ENCODE measurements at places on chromosomes 3 and 15.
A peak's percentile ranks its signal among the peaks of the same experiment; 100 is the strongest.

GRCh38 chr15:69082554-69082953 is 68.1 kb downstream of the NOX5 start:
- DNase-seq: no peak

- peak; percentile 45 for DNase-seq
These were observed 68.9 kb upstream of the TNFSF10 start for GRCh38 chr3:172591876-172592771.

- DNase-seq: no peak
These were observed 152.8 kb downstream of the ARRDC4 start for GRCh38 chr15:98113327-98113726.

- no peak for DNase-seq
These were observed 109.1 kb downstream of the POLQ start for GRCh38 chr3:121436641-121437040.

GRCh38 chr3:132255041-132255745 is 62.0 kb upstream of the ACP3 start:
- no peak for DNase-seq

DNA sequence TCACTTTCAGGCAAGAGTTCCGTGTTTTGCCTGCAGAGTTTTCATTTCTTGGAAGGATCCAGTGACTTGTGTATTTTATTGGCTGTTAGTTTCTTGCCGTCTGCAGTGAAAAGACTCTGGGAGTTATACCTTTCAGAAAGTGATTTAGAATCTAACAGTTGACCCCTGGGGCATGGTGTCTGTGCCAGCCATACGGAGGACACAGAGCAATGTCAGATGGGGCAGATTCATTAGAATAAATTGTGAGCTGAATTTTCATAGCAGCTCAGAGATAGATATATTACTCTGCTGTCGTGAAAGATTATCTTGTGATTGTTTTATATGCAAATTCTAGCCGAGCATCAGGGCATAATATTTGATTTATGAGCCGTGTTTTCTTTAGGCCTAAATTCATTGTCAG is 131.6 kb downstream of the SV2B start:
- DNase-seq: no peak

DNA sequence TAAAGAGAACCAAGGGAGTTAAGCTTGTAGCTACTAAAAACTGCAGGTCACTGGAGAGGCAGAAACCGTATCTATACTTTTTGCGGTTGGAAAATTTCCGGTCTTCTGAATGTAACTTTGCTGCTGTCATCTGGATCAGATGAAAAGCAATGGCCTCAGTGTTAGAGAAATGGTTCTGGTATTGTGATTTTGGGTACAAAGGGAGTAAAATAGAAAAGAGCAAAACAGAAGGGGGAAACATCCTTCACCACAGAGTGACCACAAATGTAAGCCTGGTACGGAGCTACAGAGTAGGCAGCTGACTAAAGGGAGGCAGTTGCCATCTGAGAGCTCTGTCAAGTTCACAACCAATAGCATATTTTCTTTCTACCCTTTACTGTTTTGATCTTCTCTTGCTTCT is 5.6 kb downstream of the CD96 start:
- DNase-seq: no peak

DNA sequence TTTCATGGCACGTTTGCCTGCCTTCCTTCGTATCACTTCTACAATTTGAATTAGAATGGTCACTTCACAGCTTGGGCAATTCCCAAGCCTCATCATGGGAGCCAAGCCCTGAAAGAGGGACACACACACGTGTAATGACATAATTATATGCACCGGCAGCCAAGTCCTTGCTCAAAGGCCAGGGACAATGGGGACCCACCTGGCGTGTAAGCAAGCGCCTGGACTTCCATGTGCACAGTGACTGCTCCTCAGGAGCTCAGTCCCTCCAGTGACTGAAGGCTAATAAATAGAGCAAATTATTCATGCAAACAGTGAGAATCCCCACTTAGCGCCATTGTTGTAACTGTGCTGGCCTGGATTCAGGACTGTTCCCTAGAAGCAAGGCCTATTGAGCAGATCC is 115.1 kb downstream of the DNAJB8 start:
- no peak for DNase-seq

DNA sequence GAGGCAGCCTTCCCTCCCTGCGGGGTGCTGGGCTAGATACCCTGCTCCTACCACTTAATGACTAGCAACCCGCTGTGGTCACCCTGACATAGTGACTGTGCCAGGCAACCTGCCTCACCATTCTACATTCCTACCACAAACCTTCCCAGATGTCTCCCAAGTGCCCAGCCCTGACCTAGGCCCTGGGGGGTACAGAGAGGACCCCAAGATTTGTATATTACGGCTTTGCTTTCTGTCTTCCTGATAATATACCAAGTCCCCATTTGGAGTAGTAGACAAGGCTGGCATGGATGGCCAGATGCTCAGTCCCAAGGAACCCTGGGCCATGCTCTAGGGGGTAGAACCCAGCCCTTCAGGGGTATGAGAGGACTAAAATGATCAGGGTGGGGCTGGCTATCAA is 31.0 kb downstream of the ESYT3 start:
- DNase-seq: no peak

- DNase-seq: no peak
These were observed 18.2 kb downstream of the PEX5L start for GRCh38 chr3:180018543-180018942.

DNA sequence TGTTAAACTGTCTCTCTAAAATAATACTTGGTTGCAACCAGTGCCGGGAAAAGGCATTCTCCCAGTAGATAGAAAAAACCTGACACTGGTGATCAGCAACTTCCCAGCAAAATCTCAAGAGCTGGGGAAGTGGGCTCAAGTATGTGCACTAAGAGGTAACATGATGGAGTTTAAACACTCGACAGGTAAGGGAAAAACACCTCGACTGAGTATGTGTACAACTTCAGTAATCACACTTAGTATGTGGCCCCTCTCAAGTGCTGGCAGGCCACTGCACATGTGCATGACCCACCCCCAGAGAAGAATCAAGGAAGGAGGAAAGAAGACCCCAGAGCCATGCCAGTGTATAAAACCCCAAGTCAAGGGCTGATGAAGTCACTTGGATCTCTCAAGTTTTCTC is 27.4 kb downstream of the SPESP1 start:
- DNase-seq: no peak

GRCh38 chr15:27036210-27036609 is 65.2 kb downstream of the GABRG3 start:
- DNase-seq: no peak

GRCh38 chr15:60787837-60788691 is 309.1 kb upstream of the ICE2 start:
- DNase-seq: no peak

GRCh38 chr3:46369675-46370132 is 1.0 kb upstream of the CCR5 start:
- no peak for DNase-seq

- DNase-seq: no peak
These were observed 183.4 kb downstream of the KLF13 start for GRCh38 chr15:31510057-31510456.

DNA sequence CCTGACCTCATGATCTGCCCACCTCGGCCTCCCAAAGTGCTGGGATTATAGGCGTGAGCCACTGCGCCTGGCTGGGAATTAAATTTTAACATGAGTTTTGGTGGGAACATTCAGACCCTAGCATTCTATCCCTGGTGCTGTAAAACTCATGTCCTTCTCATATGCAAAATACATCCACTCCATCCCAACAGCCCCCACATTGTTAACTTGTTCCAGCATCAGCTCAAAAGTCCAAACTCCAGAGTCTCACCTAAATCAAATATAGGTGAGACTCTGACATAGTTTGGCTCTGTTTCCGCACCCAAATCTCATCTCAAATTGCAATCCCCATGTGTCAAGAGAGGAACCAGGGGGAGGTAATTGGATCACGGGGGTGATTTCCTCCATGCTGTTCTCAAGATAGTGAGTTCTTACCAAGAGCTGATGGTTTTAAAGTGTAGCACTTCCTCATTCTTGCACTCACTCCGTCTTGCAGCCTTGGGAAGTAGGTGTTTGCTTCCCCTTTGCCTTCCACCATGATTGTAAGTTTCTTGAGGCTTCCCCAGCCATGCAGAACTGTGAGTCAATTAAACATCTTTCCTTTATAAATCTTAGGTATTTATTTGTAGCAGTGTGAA is 96.2 kb upstream of the PLCL2 start:
- no peak for DNase-seq

DNA sequence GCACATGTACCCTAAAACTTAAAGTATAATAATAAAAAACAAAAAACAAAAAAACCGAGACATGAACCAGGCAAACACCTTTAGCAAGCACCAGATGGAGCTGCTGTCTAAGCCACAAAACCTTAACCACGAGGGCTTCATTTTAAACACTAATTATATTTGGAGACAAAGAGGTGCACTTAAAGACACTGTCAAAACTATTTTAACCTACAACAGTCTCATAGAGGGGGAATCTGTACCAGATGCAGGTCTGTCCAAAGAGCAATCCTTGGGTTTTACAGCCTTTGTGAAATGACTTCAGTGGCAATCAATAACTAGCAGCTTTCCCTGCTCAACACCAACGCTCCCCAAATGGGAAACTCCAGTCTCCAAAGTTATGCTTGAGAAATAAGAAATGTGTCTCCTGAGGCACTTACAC is 115.7 kb upstream of the TSPAN3 start:
- DNase-seq: no peak

DNA sequence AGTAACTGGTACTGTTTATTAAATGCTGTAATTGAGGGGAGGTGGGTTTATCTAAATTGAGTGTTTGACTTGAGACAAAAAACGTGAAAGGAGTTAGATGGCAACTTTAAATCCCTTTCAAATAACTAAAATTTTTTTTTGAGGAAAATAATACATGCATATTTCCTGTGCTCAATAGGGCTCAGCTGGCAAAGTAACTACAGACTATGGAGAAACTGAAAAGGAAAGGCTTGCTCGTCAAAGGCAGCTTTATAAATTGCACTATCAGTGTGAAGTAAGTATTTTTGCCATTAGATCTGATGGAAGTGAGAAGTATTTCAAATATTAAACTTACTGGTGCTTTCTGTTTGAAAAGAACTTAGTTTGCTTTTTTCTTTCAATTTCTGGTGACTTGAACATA is 72.2 kb downstream of the DZIP3 start:
- DNase-seq: no peak

DNA sequence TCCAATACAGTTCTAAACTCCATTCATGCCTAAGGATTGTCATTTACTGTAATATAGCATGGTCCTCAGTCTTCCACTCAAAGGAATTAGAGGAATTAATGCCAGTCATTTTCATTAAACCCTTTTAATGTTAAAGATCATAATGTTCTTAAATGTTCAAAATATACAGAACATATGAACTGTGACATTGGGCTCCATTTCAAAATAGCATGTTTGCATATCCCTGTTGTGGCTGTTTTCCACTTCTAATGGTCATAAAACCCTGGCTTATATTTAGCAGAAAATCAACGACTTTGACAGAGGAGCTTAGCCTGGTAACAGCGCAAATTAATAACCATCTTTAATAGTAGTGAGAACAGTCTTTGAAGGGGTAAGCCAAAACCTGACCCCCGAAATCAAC is 260.7 kb downstream of the UBE2E2 start:
- DNase-seq: no peak

GRCh38 chr3:87227835-87228144 is 681 bp downstream of the CHMP2B start:
- no peak for DNase-seq

- no peak for DNase-seq
These were observed 25.4 kb upstream of the MRPS22 start for GRCh38 chr3:139318431-139318816.

GRCh38 chr3:126245811-126246727 is 65.7 kb upstream of the ALDH1L1 start:
- no peak for DNase-seq

DNA sequence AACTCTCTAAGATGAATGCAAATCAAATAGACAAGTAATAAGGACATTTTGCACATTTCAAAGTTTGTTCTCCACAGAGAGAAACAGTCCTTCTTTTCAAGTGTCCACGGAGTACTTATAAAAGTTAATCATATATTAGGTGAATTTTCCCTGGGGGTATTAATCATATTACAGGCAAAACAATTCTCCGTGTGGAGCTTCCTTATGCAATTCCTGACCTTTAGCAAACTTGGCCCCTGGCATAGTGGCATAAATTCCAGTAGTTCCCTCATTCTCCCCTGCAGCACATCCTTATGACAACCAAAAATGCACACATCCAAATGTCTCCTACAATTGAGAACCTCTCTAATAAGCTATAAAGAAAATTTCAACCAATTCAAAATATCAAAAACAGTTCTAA is 34.4 kb downstream of the FSIP1 start:
- DNase-seq: no peak

GRCh38 chr3:148790851-148791735 is 36.5 kb upstream of the CPB1 start:
- no peak for DNase-seq

GRCh38 chr15:82307714-82308081 is 41.6 kb downstream of the GOLGA6L10 start:
- DNase-seq: no peak

- no peak for DNase-seq
These were observed 353.6 kb downstream of the ULK4 start for GRCh38 chr3:41608347-41608746.
